ENCODE measurements at places on chromosomes 2 and 18. TPM values are rescaled to one million over a fixed set of nuclear protein-coding genes. Genes with fewer than 3 reads are reported as not detected.

SLC23A3 gene
- polyA plus RNA-seq, result 0.38 TPM

GRCh38 chr2:187971893-187972292 lies 319.8 kb upstream of the GULP1 start:
- no peaks in the 10 kb centered on the region for H3K36me3 ChIP-seq
- H3K27me3 ChIP-seq, result no peaks in the 10 kb centered on the region
- no peak overlapping the region for H3K4me3 ChIP-seq
- H3K27ac ChIP-seq, result no peak overlapping the region

FBXO41 gene
- 0.25 TPM for polyA plus RNA-seq

DNA sequence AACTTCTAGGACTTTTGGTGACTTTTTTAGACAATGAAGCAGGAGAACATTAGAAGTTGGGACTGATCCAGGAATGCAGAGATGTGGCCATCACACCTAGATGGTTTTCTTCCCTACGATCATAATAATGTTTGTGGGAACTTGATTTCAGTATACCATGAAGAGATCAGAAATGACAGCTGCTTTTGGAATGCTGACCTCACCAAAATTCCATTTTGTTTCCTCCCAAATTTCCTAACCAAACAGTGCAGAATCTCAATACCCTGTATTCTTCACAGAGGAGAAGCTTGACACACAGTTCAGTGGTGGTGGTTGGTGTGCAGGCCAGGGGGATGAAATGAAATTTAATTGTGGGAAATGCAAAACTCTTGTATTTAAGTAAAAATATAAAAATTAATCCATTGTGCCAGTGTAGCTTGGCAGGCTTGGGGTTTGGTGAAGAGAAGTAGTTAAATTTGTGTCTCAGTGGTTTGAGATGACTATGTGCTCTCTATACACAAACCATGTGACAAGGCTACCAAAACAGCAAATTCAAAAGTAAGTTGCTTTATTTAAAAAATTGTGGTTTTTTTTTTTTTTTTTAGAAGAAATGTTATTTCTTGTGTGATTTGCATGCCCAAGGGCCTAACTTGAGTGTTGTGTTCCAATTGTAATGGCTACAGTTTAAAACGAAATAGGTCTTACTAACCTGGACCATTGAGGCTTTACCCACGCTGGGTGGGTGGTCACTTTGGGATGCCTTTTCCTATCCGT lies 252.4 kb downstream of the LPIN1 start:
- H3K27me3 ChIP-seq, result no peaks in the 10 kb centered on the region
- H3K27ac ChIP-seq, result no peak overlapping the region
- DNase-seq, result no peak
- H3K4me3 ChIP-seq, result no peak overlapping the region

DNA sequence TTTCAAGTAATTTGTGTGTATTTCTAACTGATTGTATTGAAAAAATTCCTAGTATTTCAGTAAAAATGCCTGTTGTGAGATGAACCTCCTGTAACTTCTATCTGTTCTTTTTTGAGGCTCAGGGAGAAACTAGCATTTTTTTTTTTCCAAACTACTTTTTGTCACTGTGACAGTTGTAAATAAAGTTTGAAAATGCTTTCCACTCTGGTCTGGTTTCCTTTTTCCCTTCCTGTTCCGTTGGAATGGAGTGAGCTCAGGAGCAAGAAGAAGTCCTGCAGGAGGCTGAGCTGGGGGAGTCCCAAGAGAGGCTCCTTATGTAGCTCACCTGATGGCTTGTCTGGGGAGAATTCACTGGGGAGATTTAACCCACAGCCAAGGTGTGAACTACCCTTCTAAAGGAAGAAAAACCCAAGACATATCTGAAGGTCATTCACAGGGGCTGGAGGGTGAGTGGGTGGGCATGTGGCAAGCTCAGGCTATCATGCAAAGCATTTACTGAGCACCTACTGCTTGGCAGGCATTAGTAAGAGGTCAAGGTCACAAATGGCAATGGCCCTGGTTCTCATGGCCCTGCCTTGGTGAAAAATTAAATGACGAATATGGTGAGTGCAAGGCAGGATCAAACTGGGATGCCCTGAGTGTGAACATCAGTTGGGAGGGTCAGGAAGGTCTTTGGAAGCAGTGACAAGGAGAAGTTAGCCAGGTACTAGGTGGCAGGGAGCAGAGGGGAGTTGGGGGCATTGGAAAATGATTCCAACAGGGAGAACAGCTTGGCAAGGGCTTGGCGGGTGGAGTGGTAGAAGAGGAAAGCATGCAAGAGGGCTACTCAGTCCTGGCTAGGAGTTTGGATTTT lies 28.7 kb downstream of the LBH start:
- H3K4me1 ChIP-seq, result no peaks in the 10 kb centered on the region
- no peak overlapping the region for H3K27ac ChIP-seq
- H3K27me3 ChIP-seq, result peaks cover 2% of the 10 kb centered on the region
- no peaks in the 10 kb centered on the region for H3K36me3 ChIP-seq

All from liver (tissue), 10 donors.